ENCODE measurements at places on chromosomes 7 and 10.

GRCh38 chr7:19491371-19491770 is 217.5 kb downstream of the POLR1F start:
- no peak for DNase-seq

- DNase-seq = no peak
These were observed 98.2 kb upstream of the PRKCQ start for GRCh38 chr10:6678211-6678803.

DNA sequence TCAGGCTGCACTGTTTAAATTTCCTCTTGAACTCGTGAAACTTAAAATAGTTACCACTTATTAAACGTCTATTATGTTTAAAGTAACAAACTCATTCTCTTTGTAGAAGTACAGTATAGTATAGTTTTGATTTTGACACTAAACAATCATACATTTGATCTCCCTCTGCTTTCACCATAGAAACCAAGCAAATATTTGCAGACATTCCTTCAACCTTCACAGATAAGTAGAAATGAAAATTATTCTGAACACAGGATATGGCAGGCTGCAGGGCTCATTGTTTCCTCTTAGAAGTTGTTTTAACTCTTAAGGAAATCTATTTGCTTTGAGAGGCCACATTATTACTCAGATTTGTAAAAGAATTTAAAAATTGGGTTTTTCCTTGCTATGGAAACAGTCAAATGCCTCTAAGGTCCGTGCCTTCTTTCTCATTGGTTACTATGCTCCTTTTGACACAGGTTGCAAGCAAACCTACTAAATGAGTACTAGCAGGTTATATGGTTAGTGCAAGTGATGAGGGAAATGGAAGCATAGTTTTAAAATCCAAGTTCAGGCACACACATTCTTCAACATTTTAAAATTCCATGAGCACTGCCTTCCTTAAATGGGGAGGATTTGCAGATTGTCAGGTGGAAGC is 92.8 kb upstream of the FAM133B start:
- no peak for DNase-seq

DNA sequence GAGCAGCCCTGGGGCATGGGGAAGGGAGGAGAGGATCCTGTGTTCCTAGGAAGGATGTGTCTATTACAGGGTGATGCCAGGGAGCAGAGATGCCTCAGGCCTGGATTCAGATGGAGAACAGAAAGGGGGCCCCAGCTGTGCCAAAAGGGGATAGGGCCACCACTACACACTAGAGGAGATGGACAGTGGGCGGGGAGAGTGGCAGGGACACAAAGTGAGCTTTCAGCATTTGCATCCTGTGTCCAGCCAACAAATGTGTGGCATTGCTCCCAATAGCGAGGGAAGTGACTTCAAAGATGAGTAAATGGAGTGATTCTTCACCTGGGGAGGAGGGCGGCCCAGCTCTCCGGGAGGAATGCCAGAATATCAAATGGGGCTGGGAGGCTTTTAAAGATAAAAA is 64.9 kb upstream of the WAPL start:
- no peak for DNase-seq

GRCh38 chr7:75722373-75722772 is 16.4 kb downstream of the HIP1 start:
- DNase-seq = no peak

- DNase-seq = no peak
These were observed 39.0 kb downstream of the CDH23 start for GRCh38 chr10:71435571-71436267.

DNA sequence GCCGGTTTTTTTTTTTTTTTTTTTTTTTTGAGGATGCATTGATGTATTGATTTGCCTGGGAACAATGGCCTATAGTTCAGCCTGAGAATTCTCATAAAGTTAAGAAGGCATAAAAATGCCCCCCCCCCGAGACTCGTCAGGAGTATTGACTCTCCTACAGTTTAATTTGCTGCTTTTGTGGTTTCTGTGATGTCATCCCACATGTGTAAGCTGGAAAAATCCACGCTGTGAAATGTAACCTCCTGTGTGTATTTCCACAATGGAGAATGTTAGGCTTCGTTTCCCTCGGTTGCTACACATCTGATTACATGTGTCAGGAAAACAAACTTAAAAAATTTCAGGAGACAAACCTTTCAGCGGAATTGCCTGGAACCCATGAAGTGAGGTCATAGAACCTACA is 117.9 kb downstream of the FANK1 start:
- DNase-seq = no peak

- DNase-seq = no peak
These were observed 70.6 kb downstream of the CALD1 start for GRCh38 chr7:134850066-134850465.

DNA sequence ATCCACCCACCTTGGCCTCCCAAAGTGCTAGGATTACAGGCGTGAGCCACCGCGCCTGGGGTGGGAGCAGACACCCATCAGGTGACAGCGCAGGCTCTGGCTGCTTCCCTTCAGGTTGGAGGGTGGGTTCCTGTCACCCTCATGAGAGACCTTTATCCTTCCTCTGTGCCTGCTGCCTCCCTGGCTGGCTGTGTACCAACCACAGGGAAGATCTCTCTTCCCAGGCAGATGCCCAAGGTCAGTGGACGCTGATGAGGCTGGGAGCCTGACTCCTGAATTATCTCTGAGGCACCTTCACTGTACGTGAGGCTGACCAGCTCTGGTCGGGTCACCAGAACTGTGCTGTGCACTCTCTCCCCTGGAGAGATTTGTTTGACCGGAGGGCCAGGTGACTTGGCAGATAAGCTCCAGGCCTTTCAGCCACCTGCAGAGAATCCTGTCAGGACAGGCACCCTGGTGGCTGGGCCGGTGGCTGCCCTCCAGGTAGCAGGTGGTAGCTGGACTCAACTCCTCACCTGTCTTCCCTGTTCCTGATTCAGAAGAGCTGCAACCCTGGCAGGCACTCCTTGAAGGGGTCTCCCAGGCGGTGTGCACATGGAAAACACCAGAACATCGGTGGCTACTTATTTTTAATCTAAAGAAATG is 251.9 kb downstream of the GLRX3 start:
- DNase-seq = no peak

- no peak for DNase-seq
These were observed 12.3 kb upstream of the IKZF1 start for GRCh38 chr7:50292165-50292757.

GRCh38 chr7:37371755-37372154 is 76.9 kb downstream of the ELMO1 start:
- DNase-seq = no peak

- DNase-seq = no peak
These were observed 135.5 kb downstream of the IQUB start for GRCh38 chr7:123398921-123399320.

DNA sequence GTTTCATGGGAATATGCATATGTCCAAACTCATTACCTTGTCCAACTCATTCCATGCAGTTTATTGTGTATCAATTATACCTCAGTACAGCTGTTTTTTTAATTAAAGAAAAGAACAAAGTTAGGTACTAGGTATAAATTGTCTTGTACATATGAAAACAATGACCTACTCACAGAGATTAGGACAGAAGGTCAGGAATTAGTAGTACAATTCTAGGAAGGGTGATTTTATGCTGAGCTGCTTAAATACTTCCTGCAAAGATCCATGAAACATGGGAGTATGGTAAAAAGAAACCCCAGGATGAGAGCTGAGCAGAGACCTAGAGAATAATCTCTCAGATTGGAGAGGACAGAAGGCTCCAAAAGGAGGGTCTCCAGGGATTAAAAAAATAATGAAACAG is 13.8 kb upstream of the KDM7A start:
- DNase-seq = no peak

- DNase-seq = no peak
These were observed 31.0 kb downstream of the TACR2 start for GRCh38 chr10:69385454-69386350.

- no peak for DNase-seq
These were observed 509.5 kb downstream of the CCSER2 start for GRCh38 chr10:84837877-84838276.

GRCh38 chr7:18128846-18129245 is 101.2 kb upstream of the PRPS1L1 start:
- DNase-seq = no peak

DNA sequence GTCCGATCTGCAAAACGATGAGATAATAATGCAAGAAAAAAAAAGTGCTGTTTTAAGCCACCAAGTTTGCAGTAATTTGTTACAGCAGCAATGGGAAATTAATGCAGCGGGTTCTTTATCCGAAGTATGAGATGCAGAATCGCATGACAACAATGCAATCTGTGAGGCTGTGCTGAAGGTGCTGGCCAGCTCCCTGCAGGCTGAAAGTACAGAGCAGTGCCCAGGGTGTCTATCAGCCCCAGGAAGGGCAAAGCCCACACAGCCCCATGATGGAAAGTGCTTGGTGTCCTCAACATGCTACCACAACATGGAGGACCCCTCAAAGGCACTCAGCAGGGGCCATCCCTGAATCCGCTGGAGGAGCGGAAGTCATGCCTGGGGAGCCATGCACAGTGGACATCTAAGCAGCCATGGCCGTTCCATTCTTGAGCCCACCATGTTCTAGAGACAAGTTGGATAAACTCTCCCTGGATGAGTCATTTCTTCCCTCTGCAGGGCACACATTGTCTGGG is 199.5 kb upstream of the PFKP start:
- no peak for DNase-seq

DNA sequence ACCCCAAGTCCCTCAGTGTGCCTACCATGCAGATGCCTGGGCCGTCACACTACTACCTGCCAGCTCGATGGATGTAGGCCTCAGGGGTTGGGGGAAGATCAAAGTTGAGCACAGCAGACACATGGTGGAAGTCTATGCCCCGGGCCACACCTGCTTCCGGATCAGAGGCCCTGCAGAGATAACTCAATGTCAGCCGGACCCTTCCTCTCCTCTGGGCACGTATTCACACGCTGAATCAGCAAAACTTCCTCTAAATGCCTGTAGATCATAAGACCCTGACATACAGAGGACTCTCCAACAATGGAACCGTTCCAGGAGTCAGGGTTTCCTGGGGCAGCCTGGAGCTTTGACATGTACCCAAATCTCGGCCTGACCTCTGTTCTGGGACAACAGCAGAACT is 3.7 kb downstream of the DDX56 start:
- DNase-seq = no peak
